ENCODE measurements at places on chromosomes 1 and 21.

DNA sequence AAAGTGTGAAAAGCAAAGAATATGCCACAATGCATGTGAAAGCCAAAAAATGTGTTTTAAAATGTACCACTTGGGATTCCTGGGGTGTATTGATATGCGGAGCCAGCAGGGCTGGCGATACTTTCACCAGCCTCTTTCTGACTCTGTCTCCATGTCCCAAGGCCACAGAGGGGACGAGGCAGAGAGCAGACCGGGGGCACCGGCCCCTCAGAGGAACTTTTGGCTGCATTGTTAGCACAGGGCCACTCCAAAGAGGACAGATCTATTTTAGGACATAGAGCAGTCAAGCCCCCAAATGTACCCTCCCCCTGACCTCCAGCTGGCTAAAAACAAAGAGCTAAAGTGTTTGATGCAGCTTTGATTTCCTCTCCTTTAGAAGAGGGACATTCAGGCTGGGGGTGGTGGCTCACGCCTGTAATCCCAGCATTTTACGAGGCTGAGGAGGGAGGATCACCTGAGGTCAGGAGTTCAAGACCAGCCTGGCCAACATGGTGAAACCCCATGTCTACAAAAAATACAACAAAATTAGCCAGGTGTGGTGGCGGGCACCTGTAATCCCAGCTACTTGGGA lies 25.6 kb upstream of the ZNF436 start:
- DNase-seq: no peak

GRCh38 chr1:2493691-2494322 lies 17.7 kb downstream of the PLCH2 start:
- DNase-seq: no peak

DNA sequence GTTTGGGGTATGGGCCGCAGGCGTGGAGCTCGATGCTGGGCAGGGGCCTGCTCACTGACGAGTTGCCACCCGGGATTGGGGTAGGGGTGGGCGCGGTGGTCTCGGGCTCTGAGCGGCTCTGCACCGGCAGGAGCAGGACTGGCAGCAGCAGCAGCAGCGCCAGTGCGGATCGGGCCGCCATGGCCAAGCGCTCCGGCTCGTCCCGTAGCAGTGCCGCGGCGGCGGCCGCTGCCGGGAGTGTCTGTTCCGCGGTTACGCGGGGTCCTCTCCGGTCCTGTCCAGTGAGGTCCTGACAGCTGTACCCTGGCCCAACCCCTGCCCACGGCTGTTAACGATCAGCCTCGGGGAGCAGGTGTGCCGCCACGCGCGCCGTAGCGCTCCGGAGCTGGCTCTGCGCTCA lies 26.5 kb downstream of the ADARB1 start:
- DNase-seq: no peak

DNA sequence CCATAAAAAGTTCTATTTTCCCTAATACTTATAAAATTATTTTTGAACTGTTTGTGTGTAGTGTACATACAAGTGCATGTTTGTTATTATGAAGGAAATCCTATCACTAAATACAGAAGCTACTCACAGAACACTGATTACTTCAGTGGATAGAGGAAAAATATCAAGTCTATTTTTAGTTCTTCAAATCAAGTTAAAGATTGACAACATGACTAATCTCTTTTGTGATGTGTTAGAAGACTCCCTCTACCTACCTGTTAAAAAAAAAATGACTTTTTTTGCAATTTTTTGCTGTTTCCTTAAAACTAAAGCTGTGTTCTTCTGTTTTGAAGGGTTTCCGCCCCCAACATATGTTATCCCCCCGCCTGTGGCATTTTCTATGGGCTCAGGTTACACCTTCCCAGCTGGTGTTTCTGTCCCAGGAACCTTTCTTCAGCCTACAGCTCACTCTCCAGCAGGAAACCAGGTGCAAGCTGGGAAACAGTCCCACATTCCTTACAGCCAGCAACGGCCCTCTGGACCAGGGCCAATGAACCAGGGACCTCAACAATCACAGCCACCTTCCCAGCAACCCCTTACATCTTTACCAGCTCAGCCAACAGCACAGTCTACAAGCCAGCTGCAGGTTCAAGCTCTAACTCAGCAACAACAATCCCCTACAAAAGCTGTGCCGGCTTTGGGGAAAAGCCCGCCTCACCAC lies 45.5 kb downstream of the NCF2 start:
- no peak for DNase-seq

- no peak for DNase-seq
Measured at GRCh38 chr1:79682478-79682877, 675.9 kb upstream of the ADGRL4 start.

DNA sequence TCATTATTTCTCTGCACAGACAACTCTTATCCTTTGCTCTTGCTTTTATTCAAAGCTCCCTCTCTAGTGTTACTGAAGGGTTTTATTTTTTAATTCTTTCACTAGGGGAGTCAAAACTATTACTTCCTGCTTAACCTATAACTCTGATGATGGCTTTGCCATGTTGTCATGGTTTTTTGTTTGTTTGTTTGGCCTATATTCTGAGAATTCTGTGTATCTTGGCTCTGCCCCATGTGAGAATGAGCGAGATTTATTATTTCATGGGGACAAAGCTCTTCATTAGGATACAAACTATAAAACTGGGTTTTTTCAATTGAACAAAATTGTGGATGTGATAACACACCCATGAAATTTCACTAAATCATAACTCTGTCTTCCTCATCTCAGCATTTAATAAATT lies 190.5 kb upstream of the C1orf105 start:
- no peak for DNase-seq

DNA sequence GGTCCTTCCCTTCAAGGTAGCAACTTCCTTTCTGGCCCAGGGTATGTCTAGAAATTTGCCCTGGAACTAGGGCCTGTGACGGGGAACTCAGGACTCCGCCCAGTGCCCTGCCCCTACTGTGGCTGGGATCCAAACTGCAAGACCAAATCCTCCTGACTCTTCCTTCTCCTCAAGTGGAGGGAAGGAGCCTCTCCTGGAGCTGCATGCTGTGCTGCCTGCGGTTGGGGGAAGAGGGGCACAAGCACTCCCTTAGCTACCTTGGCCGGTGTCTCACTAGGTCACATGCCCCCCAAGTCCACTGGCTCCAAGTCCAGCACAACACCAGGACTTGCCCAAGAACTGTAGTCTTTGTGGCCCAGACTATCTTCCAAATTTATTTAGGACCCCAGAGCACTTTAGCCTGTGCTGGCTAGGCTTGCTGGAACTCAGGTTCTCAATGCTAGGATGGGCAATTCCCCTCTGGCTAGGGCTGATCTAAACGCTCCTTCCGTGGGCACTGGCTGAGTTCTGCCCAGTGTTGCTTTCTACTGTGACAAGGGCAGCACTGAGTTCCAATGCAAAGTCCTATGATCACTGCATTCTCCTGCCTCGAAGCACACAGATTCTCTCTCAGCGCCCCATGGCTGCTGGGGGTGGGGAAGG lies 12.2 kb downstream of the ADSS2 start:
- no peak for DNase-seq

- DNase-seq: no peak
Measured at GRCh38 chr1:242839101-242839500, 314.6 kb upstream of the PLD5 start.

GRCh38 chr1:246591504-246591903 lies 25.2 kb downstream of the CNST start:
- no peak for DNase-seq

GRCh38 chr1:83791821-83792437 lies 207.0 kb downstream of the TTLL7 start:
- DNase-seq: no peak

DNA sequence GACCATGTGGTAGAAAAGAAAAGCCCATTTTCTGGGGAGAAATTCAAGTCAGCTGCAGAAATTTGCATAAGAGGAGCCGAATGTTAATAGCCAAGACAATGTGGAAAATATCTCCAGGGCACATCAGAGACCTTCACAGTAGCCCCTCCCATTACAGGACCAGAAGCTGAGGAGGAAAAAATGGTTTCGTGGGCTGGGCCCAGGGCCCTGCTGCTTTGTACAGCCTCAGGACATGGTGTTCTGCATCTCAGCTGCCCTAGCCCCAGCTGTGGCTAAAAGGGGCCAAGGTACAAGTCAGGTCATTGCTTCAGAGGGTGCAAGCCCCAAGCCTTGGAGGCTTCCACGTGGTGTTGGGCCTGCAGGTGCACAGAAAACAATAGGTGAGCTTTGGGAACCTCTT lies 108.3 kb downstream of the DMRTB1 start:
- DNase-seq: no peak

- DNase-seq: no peak
Measured at GRCh38 chr21:31220575-31220974, 123.5 kb downstream of the TIAM1 start.

- DNase-seq: no peak
Measured at GRCh38 chr1:57824535-57824934, 400.7 kb upstream of the DAB1 start.

Measured in activated naive CD4-positive, alpha-beta T cell treated with Interleukin-2 at 50 U/mL for 16 hours (primary cell).